Activated T-cell treated with anti-CD3 and anti-CD28 coated beads, Interleukin-2, amount 50 U/mL, for 72 hours (primary cell): ENCODE measurements at places on chromosomes 4 and X.

GRCh38 chr4:88178626-88179231 is 20.3 kb upstream of the ABCG2 start:
- no peak for DNase-seq

GRCh38 chr4:181301735-181302710 is 941.2 kb upstream of the TENM3 start:
- peak; percentile 20 for DNase-seq

DNA sequence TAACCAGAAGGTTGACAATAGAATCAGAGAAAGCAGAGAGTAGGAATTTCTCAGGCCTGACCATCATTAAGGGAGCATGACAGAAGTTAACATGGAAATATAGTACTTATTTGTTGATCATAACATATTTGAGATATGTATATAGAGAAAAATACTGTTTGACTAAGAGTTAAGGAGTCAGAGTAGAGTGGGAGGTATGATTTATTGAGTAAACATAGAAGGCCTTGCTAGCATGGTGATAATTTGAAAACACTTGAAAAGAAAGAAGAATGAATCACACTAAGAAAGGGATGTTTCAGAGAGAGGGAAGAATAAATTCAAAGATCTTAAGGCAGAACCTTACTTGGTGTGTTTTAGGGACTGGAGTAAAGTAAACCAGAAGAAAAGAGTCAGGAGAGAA is 437.2 kb upstream of the TECRL start:
- DNase-seq, result no peak

DNA sequence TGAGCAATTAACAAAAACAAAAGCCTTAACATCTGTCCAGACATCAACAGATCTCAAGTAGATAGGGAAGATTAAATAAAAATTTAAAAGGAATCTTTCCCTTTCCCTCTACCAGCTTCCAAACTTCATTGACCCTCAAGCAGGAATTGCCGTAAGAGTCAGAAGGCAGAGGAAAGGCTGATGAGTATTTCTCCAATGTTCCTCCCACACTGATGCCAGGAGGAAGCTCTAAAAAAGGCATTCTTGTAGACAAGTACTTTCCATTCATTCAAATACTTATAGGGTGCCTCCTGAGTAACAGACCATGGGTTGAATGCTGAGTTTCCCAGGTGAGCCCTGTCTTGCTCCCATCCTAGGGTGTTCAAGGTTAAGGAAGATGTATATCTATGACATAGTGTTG is 151.6 kb upstream of the GPC4 start:
- DNase-seq, result no peak

DNA sequence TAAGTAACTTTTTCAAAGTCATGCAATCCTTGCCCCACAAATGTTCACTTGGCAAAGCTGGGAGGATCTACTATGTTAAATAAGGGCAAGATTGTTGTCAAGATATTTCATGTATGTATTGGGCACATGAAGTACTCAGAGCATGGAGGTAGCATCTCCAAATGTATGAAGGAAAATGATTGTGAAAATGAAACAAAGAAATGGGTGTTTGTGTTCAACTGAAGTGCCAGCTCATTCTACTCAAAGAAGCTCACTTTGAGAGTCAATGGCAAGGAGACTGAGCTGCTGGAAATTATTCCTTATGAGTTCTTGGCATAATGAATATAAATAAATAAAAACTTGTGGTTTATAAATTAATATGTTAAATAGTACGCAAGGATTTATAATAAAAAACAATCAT is 124.5 kb upstream of the ARSJ start:
- no peak for DNase-seq

DNA sequence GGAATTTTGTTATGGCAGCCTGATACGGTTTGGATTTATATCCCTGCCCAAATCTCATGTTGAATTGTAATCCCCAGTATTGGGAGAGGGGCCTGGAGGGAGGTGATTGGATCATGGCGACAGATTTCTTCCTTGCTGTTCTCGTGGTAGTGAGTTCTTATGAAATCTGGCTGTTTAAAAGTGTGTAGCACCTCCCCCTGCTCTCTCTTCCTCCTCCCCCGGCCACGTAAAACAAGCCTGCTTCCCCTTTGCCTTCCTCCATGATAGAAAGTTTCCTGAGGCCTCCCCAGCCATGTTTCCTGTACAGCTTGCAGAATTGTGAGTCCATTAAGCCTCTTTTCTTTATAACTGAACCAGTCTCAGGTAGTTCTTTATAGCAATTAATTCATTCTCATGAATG is 37.9 kb downstream of the SUPT20HL2 start:
- DNase-seq, result no peak

- peak; percentile 54 for DNase-seq
Measured at GRCh38 chrX:9885150-9885549, 82.0 kb upstream of the CLDN34 start.

DNA sequence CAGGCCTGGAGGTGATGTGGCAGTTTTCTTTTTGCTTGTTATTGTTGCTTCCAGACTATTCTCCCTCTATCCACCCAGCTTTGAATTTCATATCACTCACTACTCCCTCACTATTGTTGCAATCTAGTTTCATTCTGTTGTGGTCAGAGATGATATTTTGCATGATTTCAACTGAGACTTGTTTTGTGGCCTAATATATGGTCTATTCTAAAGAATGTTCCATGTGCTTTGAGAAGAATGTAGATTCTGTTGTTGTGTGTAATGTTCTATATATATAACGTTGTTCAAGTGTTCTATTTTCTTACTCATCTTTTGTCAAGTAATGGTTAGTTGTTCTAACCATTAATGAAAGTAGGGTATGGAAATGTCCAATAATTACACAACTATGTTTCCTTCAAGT is 59.0 kb downstream of the THOC2 start:
- no peak for DNase-seq

DNA sequence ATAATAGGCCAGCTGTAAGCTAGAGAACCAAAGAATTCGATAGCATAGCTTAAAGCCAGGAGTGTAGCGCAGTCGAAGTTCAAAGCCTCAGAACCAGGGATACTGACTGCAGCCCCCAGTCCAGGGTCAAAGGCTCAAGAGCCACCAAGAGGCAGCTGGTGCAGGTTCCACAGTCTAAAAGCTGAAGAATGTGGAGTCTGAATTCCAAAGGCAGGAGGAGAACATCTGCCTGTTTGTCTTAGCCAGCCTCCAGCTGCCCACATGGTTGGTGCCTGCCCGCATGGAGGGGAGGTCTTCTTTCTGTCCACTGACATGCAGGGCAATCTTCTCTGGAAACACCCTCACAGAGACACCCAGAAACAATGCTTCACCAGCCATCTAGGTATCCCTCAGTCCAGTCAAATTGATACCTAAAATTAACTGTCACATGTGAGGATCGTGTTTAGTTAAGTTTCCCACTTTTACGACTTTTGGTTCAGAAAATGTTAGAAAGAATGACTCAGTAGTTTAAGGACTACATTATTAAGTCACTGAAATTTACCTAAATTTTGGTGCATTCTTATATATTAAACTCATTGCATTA is 52.8 kb upstream of the RHOH start:
- DNase-seq, result peak; percentile 10

DNA sequence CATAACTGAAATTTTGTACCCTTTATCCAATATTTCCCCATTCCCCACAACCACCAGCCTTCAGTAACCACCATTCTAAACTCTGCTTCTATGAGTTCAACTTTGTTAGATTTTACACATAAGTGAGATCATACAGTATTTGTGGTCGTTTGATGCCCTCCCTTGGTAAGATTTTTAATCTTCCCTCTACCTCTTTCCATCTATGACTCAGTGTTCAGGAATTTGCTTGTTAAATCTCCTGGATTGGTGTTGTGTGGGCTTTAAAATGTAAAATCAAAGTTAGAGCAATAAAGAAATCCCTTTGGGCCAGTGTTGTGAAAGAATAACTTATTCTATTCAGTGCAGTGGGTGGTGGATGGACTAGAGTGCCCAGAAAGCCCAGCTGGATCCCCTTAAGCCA is 37.4 kb downstream of the SLC16A2 start:
- DNase-seq, result no peak

GRCh38 chr4:12562021-12562420 is 922.1 kb downstream of the RAB28 start:
- no peak for DNase-seq

DNA sequence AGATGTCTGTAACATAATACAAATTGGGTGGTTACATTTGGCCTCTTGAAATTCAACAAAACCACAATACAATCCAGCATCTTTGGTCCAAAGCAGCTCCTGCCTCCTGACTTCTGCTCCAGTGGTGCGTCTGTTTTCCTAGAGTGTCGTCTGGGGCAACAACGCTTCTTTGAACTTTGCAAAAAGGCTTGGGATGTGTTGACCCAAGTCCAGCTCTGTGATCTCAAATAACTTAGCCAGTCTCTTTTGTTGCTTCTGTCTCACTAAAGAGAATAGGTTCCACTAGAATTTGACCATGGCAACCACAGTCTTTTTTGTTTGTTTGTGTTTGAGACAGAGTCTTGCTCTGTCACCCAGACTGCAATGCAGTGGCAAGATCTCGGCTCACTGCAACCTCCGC is 324.0 kb downstream of the DHRSX start:
- DNase-seq, result no peak

- peak; percentile 68 for DNase-seq
Measured at GRCh38 chr4:48033825-48034413, 17.3 kb downstream of the NIPAL1 start.

- DNase-seq, result peak; percentile 40
Measured at GRCh38 chr4:185534866-185535611, at the start of gene PDLIM3. Gene PDLIM3, minus strand, starts transcription at chr4:185535507. Its CDS starts 73 bp downstream, at chr4:185535434.

- DNase-seq, result no peak
Measured at GRCh38 chr4:97394653-97395052, 748.6 kb downstream of the STPG2 start.

GRCh38 chrX:18065956-18066355 is 154.7 kb downstream of the BEND2 start:
- no peak for DNase-seq

DNA sequence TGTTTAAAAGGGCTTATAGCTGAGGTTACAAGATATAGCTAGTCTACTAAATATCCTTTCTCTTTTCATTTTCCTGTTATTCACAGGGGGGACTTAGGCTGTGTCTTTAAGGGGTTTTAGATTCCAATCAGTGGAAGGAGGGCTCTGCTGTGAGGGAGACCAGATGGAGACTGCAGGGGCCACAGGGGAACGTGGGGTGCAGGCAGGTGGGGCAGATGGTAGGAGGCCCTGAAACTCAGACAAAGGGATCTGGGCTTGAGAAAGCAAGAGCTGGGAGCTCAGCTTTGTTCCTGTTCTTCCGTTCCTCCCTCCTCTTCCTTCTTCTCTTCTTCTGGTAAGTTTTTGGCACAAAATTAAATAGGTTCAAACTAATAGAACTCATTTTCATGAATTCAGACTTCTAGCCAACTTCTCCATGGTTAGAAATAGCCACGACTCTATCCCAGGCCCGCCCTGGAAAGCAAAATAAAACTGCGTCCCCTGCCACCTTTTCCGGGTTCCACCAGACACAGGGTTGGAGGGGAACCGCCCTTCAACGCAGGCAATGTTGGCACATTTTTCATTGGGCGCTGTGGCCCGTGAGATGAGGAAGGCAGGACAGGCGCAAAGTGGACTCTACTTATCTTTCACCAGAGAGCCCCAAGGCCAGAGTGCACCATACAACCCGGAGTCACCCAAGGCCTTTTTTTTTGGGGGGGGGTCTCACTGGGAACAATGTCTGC is 3.5 kb upstream of the TMSB4X start:
- no peak for DNase-seq

GRCh38 chr4:566508-567295 is 9.4 kb downstream of the TMEM271 start:
- no peak for DNase-seq

DNA sequence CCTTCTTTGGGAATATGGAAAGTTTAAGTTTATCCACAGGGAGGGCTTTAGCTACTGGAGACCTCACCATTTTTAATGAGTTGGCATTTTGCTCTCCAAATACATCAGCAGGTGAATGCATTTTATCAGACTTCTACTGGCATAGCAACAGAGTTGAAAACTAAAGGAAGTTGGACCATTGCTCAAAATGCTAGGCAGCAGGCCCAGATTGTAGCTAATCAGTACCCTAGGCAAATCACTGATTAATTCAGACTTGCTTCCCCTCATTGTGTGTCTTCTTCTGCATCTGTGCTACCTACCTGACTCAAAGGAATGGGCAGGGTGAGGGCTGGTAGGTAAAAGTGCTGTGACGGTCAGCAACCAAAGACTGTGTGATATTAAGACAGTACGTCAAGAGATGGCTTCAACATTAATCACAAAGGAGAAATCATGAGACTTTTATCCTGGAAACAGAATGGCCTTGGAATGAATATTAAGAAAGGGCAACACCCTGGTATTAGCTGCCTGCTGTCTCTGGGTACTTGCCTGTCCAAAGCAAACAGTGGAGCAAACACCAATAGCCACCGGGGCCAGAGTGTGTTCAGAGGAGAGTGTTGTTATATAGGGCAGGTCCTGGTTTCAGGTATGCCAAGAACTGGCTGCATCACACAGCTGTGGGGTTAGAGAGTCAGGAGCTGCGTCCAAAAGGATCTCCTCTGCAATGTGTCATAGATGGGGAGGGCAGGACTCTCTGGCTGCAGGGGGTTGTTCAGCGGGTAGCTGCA is 17.1 kb upstream of the SMIM20 start:
- DNase-seq, result no peak

DNA sequence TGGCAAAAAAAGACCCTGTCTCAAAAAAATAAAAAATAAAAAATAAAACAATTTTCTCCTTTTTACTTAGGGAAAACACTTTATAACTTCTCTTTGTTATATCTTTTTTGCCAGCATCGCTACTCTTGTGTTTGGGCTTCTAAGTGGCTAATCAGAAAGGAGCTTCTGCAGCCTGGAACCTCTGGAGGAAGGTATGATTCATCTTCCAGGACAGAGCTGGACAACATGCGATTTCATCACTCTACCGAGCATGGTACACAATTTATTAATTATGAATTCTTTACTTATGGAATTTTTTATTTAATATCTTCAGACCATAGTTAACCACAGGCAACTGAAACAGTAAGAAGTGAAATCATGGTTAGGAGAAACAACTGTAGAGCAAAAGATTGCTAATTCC is 1254.3 kb upstream of the AGA start:
- DNase-seq, result no peak

- DNase-seq, result no peak
Measured at GRCh38 chrX:109537324-109537665, 651 bp downstream of the NXT2 start.

GRCh38 chrX:38660395-38661102 is 99.2 kb downstream of the TSPAN7 start:
- DNase-seq, result no peak

DNA sequence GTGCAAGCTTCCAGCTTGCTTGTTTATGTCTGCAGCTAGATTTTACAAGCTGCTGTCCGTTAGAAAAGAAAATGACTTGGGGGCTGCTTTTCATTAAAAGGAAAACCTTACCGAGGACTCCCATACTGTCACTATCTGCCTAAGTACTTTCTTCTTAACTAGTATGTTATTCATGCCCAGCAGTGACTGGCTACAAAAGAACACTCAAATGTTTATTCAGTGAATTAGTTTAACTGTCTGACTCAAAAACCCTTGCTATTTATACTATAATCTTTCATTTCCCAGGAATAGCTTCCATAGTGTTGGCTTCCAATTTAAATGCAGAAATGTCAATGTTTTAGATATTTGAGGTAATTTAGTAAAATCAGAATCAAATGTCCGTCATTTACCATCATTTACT is 164.9 kb downstream of the DTHD1 start:
- DNase-seq, result no peak

GRCh38 chr4:2263926-2264321 is 2.0 kb upstream of the MXD4 start:
- no peak for DNase-seq

- DNase-seq, result no peak
Measured at GRCh38 chr4:87427518-87427868, 5.1 kb downstream of the NUDT9 start.
